ENCODE measurements at places on chromosomes 12 and 14.
A peak's percentile ranks its signal among the peaks of the same experiment; 100 is the strongest.

- DNase-seq = no peak
Measured at GRCh38 chr14:104702106-104702505, 12.7 kb downstream of the INF2 start.

GRCh38 chr12:23361971-23362370 is 587.5 kb downstream of the SOX5 start:
- DNase-seq = no peak

- DNase-seq = peak; percentile 77
Measured at GRCh38 chr12:90899456-90900182, 55.4 kb downstream of the CCER1 start.

DNA sequence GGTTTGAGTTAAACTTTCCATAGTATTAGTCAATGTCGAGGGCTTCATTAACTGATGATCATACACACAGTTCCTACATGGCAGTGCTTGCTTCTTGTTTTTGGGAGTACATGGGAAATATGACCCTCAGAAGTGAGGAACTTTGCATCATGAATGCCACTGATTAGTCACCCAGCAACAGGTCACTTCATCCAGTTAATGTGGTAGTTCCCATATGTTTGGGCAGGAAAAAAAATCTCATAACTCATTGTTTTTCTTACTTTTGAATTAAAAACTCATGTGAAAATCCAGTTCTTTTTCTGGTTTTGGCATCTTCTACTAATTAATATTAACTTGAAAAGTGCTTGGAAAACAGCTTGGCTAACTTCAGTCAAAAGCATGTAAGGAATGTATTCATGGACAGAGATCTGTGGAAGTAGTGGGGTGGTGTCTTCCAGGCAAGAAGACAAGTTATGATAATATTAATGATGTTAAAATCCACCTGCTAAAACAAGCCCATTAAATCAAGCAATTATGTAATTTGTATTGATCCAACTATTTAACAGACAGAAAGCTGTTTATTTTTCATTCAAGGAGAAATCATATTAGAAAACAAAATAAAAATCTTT is 309.1 kb upstream of the NAV3 start:
- DNase-seq = no peak

- DNase-seq = no peak
Measured at GRCh38 chr12:42468341-42468821, 121.2 kb downstream of the PRICKLE1 start.

DNA sequence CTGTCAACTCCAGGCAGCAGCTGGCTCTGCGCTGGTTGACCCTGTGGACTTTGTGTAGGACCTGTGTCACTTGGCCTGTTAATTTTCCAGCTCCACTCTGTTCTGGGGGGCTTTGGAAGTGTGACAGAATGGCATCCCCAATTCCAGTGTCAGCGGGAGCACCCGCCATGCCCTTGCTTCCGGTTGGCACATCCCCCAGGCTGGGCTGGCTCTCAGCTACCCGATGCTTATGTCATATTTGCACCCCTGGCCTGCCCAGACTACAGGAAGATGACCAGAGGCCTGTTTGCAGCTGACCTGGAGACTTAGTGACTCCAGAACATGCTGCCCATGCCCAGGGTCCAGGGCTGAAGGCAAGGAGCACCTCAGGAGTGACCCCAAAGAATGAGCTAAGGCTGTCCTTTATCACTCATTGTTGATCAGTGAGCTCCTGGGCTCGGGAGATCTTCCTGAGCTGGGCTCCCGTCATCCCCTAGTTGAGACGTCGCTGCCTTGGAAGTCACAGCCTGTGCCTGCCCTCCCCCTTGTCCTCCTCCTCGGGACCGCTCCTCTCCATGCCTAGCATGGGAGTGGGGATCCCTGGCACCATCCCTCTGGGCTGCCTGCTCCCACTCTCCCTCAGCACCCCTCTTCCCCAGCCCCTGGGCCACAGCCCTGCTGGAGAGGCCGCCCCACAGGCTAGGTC is 163.4 kb upstream of the RTL1 start:
- DNase-seq = no peak

GRCh38 chr14:95770777-95771176 is 56.9 kb upstream of the TCL1A start:
- DNase-seq = no peak

DNA sequence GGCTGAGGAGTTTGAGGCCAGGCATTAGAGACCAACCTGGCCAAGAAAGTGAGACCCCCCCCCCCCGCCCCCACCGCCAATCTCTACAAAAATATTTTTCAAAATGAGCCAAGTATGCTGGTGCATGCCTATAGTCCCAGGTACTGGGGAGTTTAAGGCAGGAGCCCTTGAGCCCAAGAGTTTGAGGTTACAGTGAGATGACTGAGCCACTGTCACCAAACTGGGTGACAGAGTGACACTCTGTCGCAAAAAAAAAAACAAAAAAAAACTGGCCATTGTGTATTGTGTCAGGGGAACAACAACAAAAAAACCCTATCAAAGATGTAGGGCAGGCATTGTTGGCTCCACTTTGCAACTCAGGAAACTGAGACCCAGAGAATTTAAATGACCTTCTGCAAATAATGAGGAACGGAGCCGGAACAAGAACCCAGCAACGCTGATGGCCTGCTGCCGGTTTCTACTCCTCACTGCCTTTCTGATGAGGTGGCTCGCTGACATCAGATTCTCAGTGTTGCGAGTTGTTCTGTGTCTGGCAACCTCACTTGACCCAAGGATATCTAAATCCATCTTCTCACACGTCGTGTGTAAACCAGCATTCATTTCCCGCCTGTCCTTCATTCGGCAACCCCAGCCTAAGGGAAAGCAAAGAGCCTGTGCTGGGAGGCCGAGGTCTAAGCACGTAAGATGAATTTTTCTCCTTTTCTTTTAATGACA is 195.2 kb upstream of the CRY1 start:
- DNase-seq = no peak

GRCh38 chr14:52694761-52695480 is 437 bp downstream of the ERO1A start:
- peak; percentile 63 for DNase-seq

DNA sequence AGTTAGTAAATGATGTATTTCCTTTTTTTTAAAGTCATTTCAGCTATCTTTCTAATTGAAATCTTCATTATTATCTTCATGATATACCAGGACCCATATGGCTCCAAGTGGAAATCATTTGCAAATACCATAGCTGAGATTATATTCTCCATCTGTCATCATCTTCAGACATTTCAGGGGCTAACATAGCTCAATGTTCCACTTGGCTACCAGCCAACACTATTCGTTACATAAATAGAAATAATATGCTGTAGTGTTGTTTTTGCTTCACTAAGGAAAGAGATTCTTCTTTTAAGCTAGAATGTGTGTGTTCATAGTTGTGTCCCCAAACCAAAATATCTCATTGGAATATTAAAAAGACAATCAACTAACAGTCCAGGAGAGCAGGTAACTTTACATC is 225.1 kb downstream of the DIO2 start:
- no peak for DNase-seq

DNA sequence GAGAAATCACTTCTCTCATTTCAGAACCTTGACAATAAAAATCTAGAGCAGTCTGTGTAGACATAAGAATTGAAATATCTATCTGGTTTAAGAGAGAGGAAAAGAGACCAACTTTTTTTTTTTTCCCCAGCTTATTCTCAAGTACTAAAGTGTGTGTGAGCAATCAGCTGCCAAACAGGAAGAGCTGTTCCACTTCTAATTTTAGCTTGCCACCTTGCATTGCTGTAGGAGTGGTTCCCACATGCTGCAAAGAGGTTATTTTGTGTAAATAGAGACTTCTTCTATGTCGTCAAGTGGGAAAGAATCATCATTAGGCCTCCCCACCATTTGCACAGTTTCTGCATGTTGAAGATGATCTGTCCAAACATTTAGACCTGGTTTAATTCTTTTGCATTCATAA is 142.6 kb downstream of the NPAS3 start:
- peak; percentile 8 for DNase-seq

- DNase-seq = no peak
Measured at GRCh38 chr14:91906374-91906773, 39.0 kb upstream of the TC2N start.

DNA sequence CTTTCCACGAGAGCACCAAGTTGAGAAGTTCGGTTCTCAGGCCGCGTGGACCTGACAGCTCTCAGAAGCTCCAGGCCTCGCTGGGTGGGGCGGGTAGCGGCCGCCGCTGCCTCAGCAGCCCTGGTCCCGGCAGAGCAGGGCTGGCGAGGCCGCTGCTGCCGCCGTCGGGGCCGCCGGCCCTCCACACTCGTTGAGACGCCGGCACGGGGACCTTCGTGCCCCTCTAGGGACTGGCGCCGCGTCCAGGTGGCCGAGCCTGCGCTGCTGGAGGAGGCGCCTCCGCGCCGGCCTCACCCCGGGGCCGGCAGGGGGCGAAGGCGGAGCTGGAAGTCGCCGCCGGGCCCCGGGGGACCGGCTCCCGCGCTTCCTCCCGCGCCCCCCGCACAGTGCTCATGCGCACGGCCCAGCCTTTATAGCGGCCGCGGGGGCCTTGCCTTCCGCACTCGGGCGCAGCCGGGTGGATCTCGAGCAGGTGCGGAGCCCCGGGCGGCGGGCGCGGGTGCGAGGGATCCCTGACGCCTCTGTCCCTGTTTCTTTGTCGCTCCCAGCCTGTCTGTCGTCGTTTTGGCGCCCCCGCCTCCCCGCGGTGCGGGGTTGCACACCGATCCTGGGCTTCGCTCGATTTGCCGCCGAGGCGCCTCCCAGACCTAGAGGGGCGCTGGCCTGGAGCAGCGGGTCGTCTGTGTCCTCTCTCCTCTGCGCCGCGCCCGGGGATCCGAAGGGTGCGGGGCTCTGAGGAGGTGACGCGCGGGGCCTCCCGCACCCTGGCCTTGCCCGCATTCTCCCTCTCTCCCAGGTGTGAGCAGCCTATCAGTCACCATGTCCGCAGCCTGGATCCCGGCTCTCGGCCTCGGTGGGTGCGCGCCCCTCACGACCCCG is at the start of gene COCH:
Gene COCH (plus strand): TSS at position 440 of the 879 bp plus-strand sequence. CDS start 380 bp downstream, at position 820.
- DNase-seq = no peak

DNA sequence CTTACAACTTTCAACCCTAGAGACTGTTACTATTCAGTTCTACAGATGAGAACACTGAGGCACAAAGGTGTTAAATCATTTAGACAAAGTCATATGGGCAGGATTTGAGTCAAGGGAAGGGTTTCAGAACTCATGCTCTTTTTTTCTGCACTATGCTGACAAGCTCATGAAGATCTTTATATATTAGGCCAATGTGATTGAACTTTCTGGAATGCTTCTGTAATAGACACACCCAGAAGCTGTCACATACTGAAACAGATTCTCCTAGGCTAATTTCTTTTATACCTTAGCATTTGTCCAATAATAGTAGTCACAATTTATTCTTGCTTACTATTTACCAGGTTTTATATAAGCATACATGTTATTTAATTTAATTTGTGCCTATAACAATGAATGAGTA is 164.0 kb downstream of the ALG10B start:
- peak; percentile 22 for DNase-seq

GRCh38 chr12:4217091-4217490 is 56.5 kb upstream of the CCND2 start:
- DNase-seq = no peak

DNA sequence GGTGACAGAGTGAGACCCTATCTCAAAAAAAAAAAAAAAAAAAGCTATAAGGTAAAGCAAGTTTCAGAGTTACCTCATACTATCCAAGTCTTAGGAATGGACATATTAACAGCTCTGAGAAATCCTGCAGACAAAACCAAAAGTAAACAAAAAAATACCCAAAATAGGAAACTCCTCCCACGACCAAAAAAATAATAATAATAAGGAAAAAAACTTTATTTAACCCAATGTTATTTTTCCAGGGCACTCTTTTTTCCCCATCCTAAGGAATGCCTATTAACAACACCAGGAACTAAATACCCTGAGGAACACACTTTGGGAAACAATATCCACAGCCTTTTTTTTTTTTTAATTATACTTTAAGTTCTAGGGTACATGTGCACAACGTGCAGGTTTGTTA is 135.5 kb upstream of the CCND2 start:
- no peak for DNase-seq

DNA sequence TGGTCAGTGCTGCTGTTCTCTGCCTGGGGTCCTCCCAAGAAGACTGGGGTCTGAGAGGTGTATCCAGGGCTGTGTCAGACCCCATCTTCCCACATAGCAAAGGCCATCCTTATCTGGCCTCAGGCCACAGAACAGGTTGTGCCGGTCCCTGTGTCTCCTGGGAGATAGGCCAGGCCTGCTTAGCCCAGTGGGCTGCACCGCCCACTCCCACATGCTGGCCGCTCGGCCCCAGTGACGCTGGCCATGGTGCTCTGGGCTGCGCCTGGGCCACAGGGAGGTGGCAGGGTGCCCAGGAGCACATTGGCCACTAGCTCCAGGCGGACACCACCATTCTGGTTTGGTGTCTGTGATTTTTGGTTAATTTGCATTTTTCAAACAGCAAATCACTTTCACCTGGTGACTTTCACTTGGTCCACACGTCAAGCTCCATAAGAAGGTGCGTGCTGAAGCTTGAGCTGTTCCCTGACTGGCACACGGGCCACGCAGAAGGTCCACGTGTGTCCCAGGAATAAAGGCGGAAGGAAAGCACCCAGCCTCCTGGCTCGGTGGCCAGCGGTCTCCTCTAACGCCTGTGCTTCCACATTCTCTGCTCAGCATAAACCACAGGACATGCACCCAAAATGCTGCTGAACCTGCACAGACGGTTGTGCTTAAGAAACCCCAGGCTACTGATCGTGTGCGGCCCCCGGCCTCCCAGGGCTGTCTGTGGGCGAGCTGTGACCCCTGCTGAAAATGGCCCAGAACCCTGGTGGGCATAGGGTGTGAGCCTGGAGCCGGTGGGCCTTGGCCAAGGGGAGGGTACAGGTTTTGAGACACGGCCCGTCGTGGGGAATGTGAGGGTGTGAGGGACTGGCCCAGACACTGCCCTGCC is 4.6 kb downstream of the FBRSL1 start:
- no peak for DNase-seq

GRCh38 chr12:106956048-106956578 is 406 bp downstream of the TMEM263 start:
- DNase-seq = no peak

GRCh38 chr12:130124605-130125244 is 37.5 kb upstream of the FZD10 start:
- no peak for DNase-seq

GRCh38 chr14:43166163-43166562 is 1340.9 kb downstream of the FSCB start:
- DNase-seq = no peak

DNA sequence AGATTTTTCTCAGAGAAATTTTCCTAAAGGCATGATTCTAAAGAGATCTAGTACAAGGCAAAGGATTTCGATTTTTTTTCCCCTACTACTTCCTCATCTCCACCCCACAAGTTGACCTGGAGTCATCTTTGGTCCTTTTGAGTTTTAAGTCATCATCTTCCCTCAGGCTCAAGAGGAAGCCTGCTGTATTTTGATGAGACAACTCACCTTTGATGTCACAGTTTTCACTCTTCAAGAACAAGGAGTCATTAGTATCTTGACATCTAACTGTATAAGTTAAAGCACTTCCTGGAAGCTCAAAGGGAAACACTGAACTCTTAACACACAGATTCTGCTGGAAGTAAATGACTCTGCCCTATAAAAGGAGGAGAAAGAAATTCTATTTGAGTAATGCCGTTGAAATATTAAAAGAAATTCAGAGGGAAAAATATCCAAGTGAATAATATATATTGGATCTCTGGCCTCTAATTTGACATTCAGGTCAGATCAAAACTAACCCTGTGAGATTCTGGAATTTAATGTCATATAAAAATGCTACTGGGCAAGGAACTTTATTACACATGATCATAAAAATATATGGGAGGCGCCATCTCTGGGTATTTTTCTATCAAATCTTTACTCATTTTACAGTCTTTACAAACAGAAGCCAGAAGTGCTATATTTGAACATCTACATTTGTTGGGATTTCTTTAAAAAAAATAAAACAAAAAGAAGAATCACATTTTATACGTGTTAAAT is 435.0 kb downstream of the NRXN3 start:
- DNase-seq = no peak

GRCh38 chr14:31934767-31935266 is 142.3 kb upstream of the ARHGAP5 start:
- DNase-seq = peak; percentile 67
